Effector memory CD8-positive, alpha-beta T cell (primary cell): ENCODE measurements at places on chromosomes 1 and 21.

DNA sequence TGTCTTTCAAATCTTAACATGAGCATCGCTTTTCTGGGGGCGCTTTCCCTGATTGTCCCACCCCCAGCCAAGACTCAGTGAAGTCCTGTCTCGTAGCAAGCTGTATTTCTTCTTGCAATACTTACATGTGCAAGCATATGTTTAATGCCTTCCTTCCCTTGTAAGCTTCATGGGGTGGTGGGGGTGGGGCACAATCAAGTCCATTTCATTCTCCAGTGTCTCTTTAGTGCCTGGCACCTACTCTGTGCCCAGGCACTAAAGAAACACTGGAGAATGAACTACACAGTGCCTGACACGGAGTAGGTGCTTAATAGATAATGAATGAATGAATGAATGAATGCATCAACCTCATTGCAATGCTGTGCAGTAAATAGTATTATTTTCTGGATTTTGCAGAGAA is 143.1 kb downstream of the PLPP3 start:
- H3K27ac ChIP-seq, result no peak overlapping the region
- H3K36me3 ChIP-seq, result no peaks in the 10 kb centered on the region
- H3K4me1 ChIP-seq, result no peaks in the 10 kb centered on the region
- H3K27me3 ChIP-seq, result no peaks in the 10 kb centered on the region

DNA sequence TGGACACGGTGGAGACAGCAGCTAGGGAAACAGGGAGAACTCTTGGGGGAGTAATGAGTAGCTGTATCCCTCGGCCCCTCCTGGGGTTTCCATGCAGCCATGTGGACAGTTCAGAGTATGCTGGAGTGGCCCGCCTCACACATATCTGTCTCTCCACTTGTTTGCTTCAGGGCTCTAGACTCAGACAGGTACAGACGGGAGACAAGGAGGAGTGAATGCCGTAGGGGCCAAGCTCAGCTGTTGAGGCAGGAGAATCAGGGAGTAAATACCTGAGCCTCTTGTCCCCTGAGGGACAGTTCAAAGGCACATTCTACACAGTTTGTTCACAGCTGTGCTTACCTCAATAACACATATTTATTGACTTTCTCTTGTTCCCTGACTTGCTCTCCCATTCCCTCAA is 7.7 kb upstream of the PTGFRN start:
- H3K27me3 ChIP-seq, result peaks cover 4% of the 10 kb centered on the region
- H3K4me3 ChIP-seq, result no peak overlapping the region
- no peak for DNase-seq
- peaks cover 3% of the 10 kb centered on the region for H3K4me1 ChIP-seq
- no peak overlapping the region for H3K27ac ChIP-seq

DNA sequence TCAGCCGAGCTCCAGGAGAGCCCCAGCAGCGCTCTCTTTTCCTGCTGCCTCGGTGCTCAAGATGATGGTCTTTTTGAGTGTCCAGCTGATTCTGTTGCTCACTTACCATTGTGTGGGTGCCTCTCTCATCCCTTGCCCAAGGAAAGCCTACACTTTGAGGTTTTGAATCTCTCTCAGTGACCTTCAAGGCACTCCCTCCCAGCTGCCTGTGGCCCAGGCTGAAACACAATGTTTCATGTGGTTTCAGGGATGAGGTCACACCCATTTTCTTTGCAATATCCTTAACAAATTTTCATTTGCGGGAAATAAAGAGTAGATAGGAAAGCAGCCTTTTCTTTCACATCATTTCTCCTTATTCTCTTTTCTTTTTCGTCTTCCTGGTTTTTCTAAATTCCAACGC is 12.6 kb upstream of the MRPS14 start:
- no peak overlapping the region for H3K4me3 ChIP-seq
- DNase-seq, result no peak
- H3K4me1 ChIP-seq, result no peaks in the 10 kb centered on the region

GRCh38 chr1:196466654-196467053 is 141.6 kb downstream of the KCNT2 start:
- no peak overlapping the region for H3K4me3 ChIP-seq
- H3K36me3 ChIP-seq, result no peaks in the 10 kb centered on the region
- no peaks in the 10 kb centered on the region for H3K27me3 ChIP-seq

GRCh38 chr1:66532214-66532613 is 1.7 kb upstream of the SGIP1 start:
- no peak for DNase-seq
- H3K27me3 ChIP-seq, result peaks cover 36% of the 10 kb centered on the region
- peaks cover 9% of the 10 kb centered on the region for H3K4me1 ChIP-seq
- H3K27ac ChIP-seq, result no peak overlapping the region

DNA sequence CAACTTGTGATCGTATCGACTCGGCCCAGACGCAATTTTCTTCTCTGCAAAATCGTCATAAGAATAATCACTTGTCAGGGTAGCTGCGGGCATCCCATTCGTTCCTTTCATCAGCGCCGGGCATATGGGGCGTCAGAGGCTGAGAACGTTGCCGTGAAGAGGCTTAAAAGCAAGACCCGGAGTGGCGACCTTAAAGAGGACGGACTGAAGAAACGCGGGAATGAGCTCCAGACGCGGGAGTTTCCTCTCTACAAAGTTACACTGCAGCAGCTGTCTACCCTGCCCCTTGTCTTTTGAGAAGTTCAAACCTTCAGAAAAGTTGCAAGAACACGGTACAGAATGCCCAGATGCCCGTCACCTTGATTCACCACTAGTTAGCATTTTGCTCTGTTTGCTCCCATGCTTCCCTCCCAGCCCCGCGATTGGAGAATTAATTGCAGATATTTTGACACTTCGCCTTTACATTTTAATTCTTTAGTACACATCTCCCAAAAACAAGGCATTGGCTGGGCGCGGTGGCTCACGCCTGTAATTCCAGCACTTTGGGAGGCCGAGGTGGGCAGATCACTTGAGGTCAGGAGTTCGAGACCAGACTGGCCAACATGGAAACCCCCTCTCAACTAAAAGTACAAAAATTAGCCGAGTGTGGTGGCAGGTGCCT is 967 bp downstream of the CENPS start:
- H3K4me3 ChIP-seq, result peak overlapping the region; percentile 88
- peaks cover 13% of the 10 kb centered on the region for H3K4me1 ChIP-seq
- peak overlapping the region; percentile 93 for H3K27ac ChIP-seq
- peaks cover 14% of the 10 kb centered on the region for H3K36me3 ChIP-seq
- no peak for DNase-seq

GRCh38 chr1:95582746-95583145 is 348.7 kb downstream of the RWDD3 start:
- no peak overlapping the region for H3K4me3 ChIP-seq
- H3K27me3 ChIP-seq, result no peaks in the 10 kb centered on the region
- no peaks in the 10 kb centered on the region for H3K4me1 ChIP-seq
- no peak overlapping the region for H3K27ac ChIP-seq
- DNase-seq, result no peak

GRCh38 chr21:21968810-21969209 is 970.6 kb downstream of the NCAM2 start:
- no peaks in the 10 kb centered on the region for H3K36me3 ChIP-seq
- no peak for DNase-seq
- no peak overlapping the region for H3K4me3 ChIP-seq
- H3K27ac ChIP-seq, result no peak overlapping the region

DNA sequence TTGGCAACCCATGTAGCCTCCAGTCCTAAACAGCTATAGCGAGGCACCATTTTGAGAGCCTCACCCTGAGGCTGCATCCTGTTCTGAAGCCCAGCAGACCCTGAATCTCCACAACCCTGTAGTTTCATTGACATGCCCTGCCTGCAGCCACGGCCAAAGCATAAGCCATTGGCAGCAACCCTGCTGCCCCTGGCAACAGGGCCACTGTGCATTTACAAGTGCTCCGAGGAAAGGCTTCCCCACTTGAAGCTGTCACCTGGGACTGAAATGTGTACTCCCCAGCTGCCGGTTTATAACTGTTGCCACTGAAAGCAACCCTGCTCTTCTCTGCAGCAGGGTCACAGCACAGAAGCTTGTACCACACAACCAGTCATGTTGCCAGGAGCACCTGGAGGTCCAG is 124.2 kb upstream of the OLFM3 start:
- no peak for DNase-seq
- H3K27ac ChIP-seq, result no peak overlapping the region
- no peak overlapping the region for H3K4me3 ChIP-seq
- no peaks in the 10 kb centered on the region for H3K4me1 ChIP-seq
- H3K36me3 ChIP-seq, result no peaks in the 10 kb centered on the region

- peaks cover 12% of the 10 kb centered on the region for H3K36me3 ChIP-seq
- no peak overlapping the region for H3K27ac ChIP-seq
- peak overlapping the region; percentile 67 for H3K4me3 ChIP-seq
- DNase-seq, result no peak
- peaks cover 18% of the 10 kb centered on the region for H3K4me1 ChIP-seq
Observed at GRCh38 chr21:33029975-33030461, 4.3 kb downstream of the OLIG2 start.

DNA sequence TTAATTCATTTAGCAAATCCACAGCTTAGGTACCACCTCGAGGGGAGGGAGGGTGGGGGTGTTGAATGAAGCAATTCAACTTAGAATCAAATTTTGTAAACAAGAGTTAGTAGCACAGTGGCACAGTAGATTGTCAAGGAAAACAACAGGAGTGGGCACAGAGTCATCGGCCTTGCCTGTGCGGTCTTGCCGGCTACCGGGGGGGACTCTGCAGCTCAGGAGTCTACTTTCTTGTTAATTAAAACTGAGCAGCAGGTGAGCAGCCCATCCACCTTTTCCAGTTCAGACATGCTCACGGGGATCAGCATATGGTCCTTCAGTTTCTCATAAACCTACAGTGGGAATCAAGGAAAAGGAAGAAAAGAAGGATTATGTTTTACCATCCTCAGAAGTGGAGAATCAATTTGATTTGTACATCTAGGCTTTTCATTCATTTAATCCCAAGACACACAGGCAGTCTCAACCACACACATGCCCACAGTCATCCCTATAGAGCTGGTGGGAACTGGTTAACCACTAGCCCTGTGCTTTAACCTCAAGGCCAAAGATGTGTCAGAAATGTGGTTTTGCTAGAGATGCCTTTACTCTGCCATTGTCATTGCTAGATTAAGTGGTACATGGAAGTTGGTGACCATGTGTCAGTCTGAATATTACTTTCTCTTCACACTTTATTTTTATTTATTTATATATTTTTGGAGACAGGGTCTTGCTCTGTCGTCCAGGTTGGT is 45.0 kb upstream of the BCL10 start:
- H3K36me3 ChIP-seq, result no peaks in the 10 kb centered on the region
- H3K27me3 ChIP-seq, result peaks cover 61% of the 10 kb centered on the region
- no peaks in the 10 kb centered on the region for H3K4me1 ChIP-seq
- no peak overlapping the region for H3K27ac ChIP-seq
- no peak for DNase-seq
- no peak overlapping the region for H3K4me3 ChIP-seq
